ENCODE measurements at places on chromosomes 11 and 22.
A peak's percentile ranks its signal among the peaks of the same experiment; 100 is the strongest.

DNA sequence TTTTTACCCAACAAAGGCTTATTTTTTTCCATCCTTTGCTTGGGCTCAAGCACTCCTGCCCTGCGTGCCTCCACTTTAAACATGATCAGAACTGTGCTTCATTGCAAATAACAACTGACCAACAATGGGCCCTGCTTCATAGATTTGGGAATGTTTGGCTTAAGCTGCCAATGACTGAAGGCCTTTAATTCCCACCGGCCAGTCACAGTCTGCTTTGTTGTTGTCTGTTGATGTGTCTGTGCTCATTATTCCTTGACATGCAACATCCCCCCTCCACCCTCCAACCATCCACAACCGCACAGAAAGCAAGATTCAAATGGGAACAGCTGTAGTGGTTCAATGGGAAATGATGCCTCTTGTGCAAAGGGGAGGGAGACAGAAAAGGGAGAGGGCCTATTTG, 23.0 kb downstream of the PAX6 start:
- no peak for DNase-seq

DNA sequence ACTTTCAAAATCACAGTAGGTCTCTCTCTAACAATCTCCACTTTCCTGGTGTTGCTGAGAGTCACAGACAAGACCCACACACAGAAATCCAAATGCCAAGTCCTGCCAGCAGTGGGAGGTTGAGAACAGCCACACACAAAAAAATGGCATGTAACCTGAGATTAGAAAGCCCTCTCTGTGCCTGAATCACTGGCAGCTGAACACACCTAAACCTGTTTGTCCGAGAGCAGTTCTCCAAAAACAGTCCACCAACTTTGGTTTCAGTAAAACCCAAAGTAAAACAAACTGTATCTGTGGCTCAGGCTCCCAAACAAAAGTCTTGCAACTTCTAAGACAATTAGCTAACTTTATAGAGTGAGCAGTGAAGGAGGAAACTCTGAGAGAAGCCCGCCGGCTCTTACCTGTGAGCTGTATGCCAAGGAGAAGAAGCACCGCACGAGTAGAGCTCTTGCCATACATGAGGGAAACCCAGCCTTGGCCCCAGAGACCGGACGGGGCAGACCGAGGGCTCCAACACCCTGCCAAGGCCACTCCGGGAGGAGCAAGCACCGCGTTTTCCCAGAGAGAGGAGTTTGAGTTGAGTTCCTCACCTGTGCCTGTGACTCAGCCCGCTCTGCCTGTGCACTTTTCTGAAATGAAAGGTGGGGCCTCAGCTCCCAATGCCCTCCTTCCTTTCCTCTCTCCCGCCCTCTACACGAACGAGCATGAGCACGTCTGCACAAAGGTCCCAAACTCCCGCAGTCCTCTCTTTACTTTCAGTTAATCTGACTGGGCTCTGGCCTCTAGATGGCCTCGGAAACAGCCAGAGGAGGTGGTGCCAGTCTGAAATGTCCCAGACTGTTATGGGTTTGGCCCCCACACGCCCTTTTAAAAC, at the start of gene MPZL2:
Gene MPZL2 (minus strand): TSS at position 603 of the 874 bp plus-strand sequence. CDS start 144 bp downstream, at position 459.
- DNase-seq = peak; percentile 41

DNA sequence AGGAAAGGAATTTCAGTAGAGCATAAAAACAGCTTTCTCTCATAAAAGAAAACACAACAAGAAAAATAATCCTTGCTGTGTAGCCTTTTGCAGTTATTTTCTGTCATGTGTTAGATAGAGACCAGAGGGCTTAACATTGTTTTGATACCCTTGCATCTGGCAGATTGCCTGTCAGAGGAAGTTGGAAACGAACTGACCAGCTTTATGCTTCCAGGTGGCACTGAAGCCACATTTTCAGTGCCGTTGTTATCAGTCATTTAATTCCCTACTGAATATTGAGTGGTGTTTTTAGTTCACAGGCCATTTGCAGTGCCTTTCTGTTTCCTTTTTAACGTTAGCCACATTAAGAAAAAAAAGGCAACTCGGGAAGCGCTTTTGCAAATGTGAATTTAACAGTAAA, 21.5 kb upstream of the RAG2 start:
- no peak for DNase-seq

GRCh38 chr11:95922536-95923438, 1.1 kb downstream of the MTMR2 start:
- DNase-seq = no peak

GRCh38 chr11:101476191-101476590, 107.6 kb downstream of the TRPC6 start:
- no peak for DNase-seq

GRCh38 chr11:37352485-37352884, 754.4 kb upstream of the RAG2 start:
- DNase-seq = no peak

- no peak for DNase-seq
These were observed 2.9 kb upstream of the PPP6R2 start for GRCh38 chr22:50339945-50340879.

DNA sequence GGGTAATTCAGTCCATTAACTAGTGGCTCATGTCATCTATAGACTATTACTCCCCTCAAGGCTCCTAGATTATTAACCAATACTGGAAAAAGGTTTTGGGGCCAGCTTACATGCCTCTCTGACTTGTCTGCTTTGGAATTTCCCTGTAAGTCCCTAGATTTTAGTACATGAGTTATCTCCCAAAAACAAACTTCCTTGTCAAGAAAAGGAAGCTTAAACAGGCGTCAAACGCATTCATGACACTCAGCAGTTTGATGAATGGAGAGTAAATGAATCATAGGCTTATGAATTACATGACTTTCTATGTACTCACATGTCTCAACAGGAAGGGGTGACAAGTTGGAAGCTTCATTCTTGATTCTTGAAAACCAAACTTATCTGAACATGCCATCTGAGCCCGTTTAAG, 70.8 kb downstream of the BLID start:
- no peak for DNase-seq

GRCh38 chr11:111631024-111631665, 28.9 kb downstream of the SIK2 start:
- no peak for DNase-seq
